Activated CD8-positive, alpha-beta T cell treated with anti-CD3 and anti-CD28 coated beads for 36 hours (primary cell): ENCODE measurements at places on chromosomes 3 and 15. TPM values are rescaled to one million over a fixed set of nuclear protein-coding genes. Genes with fewer than 3 reads are reported as not detected.
A peak's percentile ranks its signal among the peaks of the same experiment; 100 is the strongest.

DNA sequence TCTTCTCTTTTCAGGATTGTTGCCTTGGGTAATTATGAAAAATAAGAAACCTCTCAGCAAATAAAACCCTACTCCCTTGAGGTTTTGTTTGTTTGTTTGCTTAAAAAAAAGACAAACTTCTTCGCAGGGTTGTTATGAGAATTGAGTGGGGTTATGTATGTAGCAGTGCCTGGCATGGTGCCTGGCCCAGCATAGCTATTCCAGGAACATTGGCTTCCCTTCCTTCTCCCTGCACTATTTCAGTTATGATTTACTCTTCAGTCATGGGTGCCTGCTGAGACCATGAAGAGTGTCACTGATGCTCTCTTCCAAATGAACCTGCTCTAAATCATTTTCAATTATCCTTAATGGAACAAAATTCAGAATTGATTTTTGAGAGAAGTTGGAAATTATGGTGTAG, 283.5 kb upstream of the ROPN1 start:
- H3K36me3 ChIP-seq: no peaks in the 10 kb centered on the region
- no peak overlapping the region for H3K4me3 ChIP-seq
- DNase-seq: no peak
- no peaks in the 10 kb centered on the region for H3K4me1 ChIP-seq
- H3K27ac ChIP-seq: no peak overlapping the region

Gene BFSP2
- total RNA-seq: 0.51 TPM

Gene SLC28A2
- not detected for total RNA-seq

Gene FAM227B
- total RNA-seq: 6.1 TPM

DNA sequence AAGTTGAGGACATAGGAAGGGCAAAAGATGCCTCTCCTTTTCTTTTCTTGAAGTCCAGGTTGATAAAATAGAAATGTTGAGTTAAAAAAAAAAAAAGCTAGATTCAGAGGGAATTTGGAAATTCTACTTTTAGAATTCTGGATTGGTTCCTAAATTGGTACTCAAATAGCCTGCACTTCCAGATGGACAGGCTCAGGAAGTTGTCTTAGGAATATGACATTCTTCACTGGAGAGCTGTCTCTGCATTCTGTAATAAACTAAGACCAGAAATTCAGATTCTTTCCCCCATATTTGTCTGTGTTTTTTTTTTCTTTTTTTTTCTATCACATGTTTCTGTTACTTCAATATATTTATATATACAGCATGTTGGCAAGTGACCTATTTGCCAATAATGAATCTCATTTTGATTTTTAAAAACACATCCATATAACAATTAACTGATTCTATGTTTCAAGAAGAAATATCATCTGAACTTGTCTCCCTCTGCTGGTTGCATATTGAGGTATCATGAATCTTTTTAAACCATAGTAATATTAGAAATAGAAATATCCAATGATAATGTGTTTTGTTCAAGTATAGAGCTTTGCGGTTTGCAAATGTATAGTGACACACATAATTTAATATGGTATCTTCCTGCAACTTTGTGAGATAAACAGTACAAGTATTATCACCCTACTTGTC, 8.5 kb upstream of the LSAMP start:
- DNase-seq: no peak
- H3K4me1 ChIP-seq: no peaks in the 10 kb centered on the region
- no peaks in the 10 kb centered on the region for H3K27me3 ChIP-seq
- no peak overlapping the region for H3K27ac ChIP-seq
- no peak overlapping the region for H3K4me3 ChIP-seq

DNA sequence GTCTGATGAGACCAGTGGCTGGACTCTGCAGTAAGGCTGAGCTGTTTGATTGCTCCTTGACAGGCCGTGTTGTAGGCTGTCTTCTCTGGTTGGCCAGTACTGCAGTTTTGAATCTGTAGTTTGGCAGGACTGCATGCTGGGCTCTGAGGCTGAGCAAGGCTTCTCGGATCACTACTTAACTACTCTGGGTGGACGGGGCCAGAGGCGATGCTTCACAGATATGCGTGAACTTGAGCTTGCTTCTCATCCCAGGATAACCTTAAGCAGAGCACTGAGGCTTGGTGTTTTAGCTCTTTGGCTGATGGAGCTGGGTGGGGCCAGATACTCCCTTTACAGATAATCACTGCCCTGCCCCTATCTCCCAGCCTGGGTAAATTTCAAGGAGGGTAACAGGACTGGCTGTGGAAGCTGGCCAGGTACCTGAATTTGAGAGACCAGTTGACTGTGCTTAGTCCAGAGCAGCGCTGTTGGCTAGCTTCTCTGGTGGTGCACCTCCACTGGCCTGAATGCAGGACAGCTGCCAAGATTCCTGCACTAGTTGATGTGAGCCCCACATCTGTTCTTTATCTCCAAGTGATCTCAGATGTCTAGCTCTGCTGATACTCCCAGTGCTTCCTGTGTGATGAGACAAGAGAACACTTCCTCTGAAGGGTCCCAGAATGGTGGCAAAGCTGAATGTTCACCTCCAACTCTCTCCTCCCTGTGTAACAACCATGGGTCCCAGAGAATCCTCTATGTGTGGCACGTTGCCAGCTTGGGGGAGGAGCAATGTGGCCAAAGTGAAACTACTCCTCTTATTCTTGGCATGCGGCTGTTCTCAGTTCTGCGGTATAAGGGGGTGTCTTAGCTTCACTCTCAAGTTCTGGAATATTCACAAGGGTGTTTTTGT, 37.9 kb downstream of the RPL39L start:
- peak overlapping the region; percentile 26 for H3K27ac ChIP-seq
- no peaks in the 10 kb centered on the region for H3K36me3 ChIP-seq
- no peaks in the 10 kb centered on the region for H3K27me3 ChIP-seq

GRCh38 chr3:37997791-37998370, 7.3 kb downstream of the VILL start:
- peak overlapping the region; percentile 97 for H3K27ac ChIP-seq
- H3K27me3 ChIP-seq: no peaks in the 10 kb centered on the region
- H3K36me3 ChIP-seq: peaks cover 33% of the 10 kb centered on the region
- H3K4me1 ChIP-seq: peaks cover 51% of the 10 kb centered on the region
- H3K4me3 ChIP-seq: peak overlapping the region; percentile 79

DNA sequence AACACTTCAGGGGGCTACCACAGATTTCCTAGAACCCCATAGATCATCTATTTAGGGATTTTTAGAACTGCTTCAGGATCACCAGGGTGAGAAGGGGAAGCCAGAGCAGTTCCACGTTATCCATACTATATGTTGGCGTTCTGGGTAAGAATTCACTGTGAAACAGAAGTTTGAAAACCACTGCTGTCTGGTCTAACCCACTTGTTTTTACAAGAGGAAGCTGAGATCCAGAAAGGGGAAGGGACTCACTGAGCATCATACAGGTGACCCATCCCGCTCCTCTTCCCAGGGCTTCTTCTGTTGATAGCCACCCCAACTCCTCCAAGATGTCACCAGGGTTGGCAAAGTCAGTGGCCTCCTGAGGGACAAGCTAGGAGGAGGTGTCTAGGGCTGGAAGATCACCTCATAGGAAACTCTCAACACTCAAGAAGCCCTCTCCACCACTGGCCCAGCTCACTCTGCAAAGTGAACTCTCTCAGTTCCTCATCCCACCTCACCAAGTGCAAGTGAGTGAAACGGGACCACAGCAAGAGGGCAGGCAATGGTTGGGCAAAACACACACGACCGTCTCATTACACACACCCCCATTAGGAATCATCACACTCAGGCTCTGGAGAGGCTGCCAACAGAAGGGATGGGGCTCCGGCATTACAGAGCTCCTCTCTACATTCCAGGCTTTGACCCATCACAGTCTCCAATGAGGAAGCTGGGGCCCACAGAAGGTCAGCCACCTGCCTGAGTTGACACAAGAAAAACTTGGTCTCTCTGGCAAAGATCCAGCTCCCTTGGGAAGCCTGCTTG, 1.8 kb downstream of the DAPK2 start:
- DNase-seq: no peak
- H3K27me3 ChIP-seq: peaks cover 11% of the 10 kb centered on the region
- no peaks in the 10 kb centered on the region for H3K36me3 ChIP-seq
- peak overlapping the region; percentile 53 for H3K4me3 ChIP-seq
- H3K4me1 ChIP-seq: peaks cover 5% of the 10 kb centered on the region
- H3K27ac ChIP-seq: no peak overlapping the region

Gene EFHB
- 0.69 TPM for total RNA-seq

GRCh38 chr3:86731501-86731901, 259.4 kb downstream of the VGLL3 start:
- H3K27ac ChIP-seq: no peak overlapping the region
- H3K36me3 ChIP-seq: no peaks in the 10 kb centered on the region
- H3K27me3 ChIP-seq: no peaks in the 10 kb centered on the region
- no peak overlapping the region for H3K4me3 ChIP-seq

DNA sequence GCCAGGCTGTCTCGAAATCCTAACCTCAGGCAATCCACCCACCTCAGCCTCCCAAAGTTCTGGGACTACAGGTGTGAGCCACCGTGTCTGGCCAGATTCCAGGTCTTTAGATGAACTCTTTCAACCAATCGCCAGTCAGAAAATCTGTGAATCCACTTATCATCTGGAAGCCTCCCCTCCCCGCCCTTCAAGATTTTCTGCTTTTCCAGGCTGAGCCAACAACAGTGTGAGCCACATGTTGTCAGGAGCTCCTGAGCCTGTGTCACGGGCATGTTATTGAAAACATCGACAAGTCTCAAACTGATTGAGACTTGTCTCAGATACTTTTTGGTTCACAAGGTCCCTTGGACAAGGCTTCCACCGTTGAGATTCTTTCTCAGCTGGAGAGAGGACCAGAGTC, 52.0 kb upstream of the TRPM1 start:
- H3K4me1 ChIP-seq: no peaks in the 10 kb centered on the region
- no peaks in the 10 kb centered on the region for H3K27me3 ChIP-seq
- H3K36me3 ChIP-seq: no peaks in the 10 kb centered on the region

Gene MOBP
- total RNA-seq: not detected

Gene PCSK6
- total RNA-seq: 2.7 TPM

GRCh38 chr3:134374791-134375581, 739 bp upstream of the AMOTL2 start:
- no peaks in the 10 kb centered on the region for H3K36me3 ChIP-seq
- no peak for DNase-seq
- peaks cover 42% of the 10 kb centered on the region for H3K27me3 ChIP-seq
- H3K4me1 ChIP-seq: peaks cover 8% of the 10 kb centered on the region

DNA sequence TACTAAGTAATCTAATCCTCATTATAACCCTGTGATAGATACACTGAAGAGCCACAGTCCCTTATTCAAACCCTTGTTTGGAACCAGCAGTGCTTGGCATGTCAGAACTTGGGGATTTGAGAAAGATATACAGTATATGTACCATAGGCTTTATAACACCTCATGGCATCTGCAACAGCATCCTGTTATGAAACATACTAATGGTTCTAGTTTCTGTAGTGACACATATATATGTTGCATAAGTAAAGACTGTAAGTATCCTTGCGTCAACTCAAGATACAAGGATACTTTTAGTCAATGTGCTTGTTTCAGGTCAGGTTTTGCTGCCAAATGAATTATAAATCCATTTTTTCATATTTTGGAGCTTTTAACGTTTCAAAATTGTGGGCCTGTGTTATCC, 58.5 kb downstream of the CCNL1 start:
- H3K36me3 ChIP-seq: no peaks in the 10 kb centered on the region
- peaks cover 35% of the 10 kb centered on the region for H3K4me1 ChIP-seq
- H3K27ac ChIP-seq: no peak overlapping the region
- H3K4me3 ChIP-seq: no peak overlapping the region
- H3K27me3 ChIP-seq: no peaks in the 10 kb centered on the region

DNA sequence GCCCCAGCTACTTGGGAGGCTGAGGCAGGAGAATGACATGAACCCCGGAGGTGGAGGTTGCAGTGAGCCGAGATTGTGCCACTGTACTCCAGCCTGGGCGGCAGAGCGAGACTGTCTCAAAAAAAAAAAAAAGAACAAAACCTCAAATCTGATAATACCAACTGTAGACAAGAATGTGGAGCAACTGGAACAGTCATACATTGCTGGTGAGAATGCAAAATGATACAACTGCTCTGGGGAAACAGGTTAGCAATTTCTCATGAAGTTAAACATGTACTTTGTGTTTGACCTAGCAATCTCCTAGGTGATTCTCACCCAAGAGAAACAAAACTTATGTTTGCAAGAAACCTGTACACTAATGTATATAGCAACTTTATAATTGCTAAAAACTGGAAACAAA, 4.4 kb upstream of the VHL start:
- no peak for DNase-seq
- H3K27ac ChIP-seq: no peak overlapping the region
- H3K27me3 ChIP-seq: no peaks in the 10 kb centered on the region

Gene TRIM71
- 0.18 TPM for total RNA-seq

- H3K27me3 ChIP-seq: no peaks in the 10 kb centered on the region
- H3K4me3 ChIP-seq: no peak overlapping the region
- H3K36me3 ChIP-seq: no peaks in the 10 kb centered on the region
- H3K27ac ChIP-seq: no peak overlapping the region
These were observed 58.2 kb downstream of the FGD5 start for GRCh38 chr3:14876921-14877333.

Gene KCNH8
- total RNA-seq: not detected
